Left lung (tissue), 14 donors: ENCODE measurements at places on chromosomes 11 and 22. TPM values are rescaled to one million over a fixed set of nuclear protein-coding genes. Genes with fewer than 3 reads are reported as not detected.

- DNase-seq = no peak
Measured at GRCh38 chr22:47396515-47396914, 634.1 kb downstream of the TBC1D22A start.

GRCh38 chr22:26610072-26610958, 7.5 kb downstream of the CRYBB1 start:
- no peak for DNase-seq

GRCh38 chr11:64357904-64358535, 942 bp upstream of the RPS6KA4 start:
- no peak for DNase-seq

- DNase-seq = no peak
Measured at GRCh38 chr22:47625531-47626427, 863.3 kb downstream of the TBC1D22A start.

- no peak for DNase-seq
Measured at GRCh38 chr22:37282385-37282677, at the start of gene CYTH4. Gene CYTH4 (plus strand): TSS chr22:37282508. CDS start chr22:37282570, 62 bp downstream.

DNA sequence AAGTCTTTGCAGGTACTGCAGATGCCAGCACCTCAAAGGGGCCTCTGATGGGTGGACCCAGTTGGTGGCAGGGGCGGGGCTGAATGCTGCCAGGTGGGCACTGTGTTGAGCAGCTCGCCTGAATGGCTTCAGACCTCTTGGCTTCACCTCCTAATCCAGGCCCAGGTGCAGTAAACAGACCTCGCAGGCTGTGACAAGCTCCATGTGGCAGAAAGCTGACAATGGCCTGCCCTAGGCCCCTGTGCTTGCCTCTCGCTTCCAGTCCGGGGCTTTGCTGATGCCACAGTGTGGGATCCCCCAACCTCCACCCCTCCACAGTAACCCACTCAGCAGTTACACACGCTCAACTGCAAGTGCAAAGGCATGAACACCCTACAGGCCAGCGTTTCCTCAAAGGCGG, 9.4 kb downstream of the IGLL1 start:
- no peak for DNase-seq

The LAYN gene
- 9.6 TPM for total RNA-seq

The OR1S2 gene
- not detected for total RNA-seq

The FUT4 gene
- total RNA-seq = 6.2 TPM
